GM23248 (cell line): ENCODE measurements at places on chromosomes 2 and 18. TPM values are rescaled to one million over a fixed set of nuclear protein-coding genes. Genes with fewer than 3 reads are reported as not detected.

DNA sequence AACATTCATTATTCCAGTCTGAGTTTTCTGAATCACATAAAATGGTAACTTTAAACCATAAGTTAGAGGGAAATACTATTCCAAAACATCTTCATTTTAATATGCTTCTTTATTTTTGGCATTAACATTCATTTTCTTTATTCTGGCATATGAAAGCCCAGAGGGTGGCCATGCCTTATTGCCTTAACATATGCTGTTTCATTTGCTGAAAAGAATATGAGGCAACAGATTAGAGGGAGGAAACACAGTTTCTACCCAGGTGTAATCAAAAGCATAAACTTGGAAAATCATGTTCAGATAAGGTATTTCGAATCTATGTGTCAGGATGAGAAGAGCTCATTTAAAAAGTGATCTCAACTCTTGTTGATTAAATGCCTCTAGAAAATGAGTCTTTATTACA is 379.9 kb upstream of the DSEL start:
- H3K4me3 ChIP-seq = no peak overlapping the region
- no peak overlapping the region for H3K27ac ChIP-seq
- H3K4me1 ChIP-seq = no peaks in the 10 kb centered on the region

DNA sequence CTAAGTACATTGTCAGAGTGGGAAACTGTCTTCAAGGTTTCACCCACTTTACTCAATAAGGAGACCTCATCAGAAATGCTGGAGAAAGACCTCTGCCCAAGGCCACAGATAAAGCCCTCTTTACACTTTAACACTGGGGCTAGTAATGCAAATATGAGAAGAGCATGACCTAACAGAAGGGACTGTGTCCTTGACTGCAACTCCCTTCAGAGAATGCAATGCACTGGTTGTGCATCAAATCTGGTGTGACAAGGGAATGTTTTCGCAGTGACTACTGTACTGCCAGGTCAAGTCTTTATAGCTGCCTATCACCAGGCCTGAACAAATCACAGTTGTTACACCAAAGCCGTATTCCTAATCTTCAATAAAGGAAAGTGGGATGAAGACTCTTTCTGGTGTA is 28.6 kb downstream of the CDH19 start:
- no peak for DNase-seq
- no peaks in the 10 kb centered on the region for H3K4me1 ChIP-seq
- H3K27me3 ChIP-seq = no peaks in the 10 kb centered on the region
- H3K36me3 ChIP-seq = no peaks in the 10 kb centered on the region

DNA sequence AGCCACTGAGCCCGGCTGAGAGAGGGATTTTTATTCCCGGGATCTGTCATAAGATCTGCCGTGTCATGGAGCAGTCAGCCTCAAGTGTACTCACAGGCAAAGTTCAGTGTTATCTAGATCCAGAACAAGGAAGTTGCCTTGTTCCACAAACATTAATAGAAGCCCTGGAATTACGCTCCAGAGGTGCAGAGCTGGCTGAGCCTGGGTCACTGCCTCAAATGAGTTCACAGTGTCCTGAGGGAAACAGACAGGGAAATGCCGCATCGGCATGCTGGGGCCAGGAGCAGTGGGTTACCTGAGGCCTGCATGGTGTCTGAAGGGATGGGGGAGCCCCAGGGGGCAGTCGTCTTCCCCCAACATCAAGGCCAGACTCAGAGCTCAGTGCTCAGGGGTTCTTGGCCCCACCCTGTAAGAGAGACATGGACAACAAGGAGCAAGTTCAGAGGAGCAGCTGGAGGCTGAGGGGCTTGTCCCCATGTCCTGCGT is 42.7 kb upstream of the ODC1 start:
- H3K36me3 ChIP-seq = no peaks in the 10 kb centered on the region
- no peak for DNase-seq
- H3K27me3 ChIP-seq = 0 out of 2 replicates have a peak, but pooled peaks cover 17% of the 10 kb centered on the region
- no peak overlapping the region for H3K4me3 ChIP-seq

DNA sequence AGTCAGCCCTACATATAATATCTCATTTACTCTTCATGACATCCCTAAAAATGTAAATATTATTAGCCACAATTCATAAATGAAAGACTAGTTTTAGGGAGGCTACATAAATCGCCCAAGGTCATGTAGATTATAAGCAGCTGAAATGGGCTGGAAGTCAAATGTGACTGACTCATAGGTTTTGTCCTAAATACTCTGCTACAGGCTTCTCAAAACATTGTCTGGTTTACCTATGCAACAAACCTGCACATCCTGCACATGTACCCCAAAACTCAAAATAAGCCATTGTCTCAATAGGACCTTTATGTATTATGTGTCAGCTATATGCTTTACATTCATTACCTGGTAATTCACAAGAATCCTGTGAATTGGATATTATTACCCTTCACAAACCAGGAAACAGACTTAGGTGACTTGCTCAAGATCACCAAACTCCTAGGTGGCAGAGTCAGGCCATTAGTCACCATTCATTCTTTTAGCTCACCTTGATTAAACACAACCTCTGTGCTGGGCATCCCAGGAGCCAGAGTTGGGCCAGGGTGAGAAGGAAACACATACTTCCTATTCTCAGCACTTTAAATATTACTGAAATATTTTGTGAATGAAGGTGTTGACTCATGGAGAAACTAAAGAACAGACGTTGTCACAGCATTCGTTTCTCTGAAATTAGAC is 69.4 kb upstream of the CPO start:
- H3K27me3 ChIP-seq = no peaks in the 10 kb centered on the region
- no peaks in the 10 kb centered on the region for H3K36me3 ChIP-seq
- no peak overlapping the region for H3K27ac ChIP-seq
- no peaks in the 10 kb centered on the region for H3K4me1 ChIP-seq

DNA sequence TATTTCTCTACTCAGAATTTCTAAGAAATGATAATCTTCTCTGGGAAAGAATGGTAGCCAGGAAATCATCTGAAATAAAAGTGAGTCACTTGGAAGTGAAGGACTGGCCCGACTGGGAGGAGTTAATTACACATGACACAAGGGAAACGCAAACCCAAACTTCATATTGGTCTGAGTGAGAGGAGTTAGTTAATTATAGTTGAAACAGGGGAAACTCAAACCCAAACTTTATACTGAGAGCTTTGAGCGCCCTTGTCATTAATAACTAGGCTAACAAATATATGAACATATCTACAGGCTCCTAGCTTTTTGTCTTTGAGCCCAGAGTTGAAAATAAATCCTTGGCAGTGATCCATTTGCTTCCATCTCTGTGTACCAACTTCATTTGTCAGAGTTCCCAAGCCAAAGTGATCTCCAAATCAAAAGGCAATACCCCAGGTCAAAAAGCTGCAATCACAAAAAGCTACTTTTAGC is 187.8 kb upstream of the COL3A1 start:
- DNase-seq = peak; percentile 93
- peak overlapping the region; percentile 57 for H3K4me3 ChIP-seq

DNA sequence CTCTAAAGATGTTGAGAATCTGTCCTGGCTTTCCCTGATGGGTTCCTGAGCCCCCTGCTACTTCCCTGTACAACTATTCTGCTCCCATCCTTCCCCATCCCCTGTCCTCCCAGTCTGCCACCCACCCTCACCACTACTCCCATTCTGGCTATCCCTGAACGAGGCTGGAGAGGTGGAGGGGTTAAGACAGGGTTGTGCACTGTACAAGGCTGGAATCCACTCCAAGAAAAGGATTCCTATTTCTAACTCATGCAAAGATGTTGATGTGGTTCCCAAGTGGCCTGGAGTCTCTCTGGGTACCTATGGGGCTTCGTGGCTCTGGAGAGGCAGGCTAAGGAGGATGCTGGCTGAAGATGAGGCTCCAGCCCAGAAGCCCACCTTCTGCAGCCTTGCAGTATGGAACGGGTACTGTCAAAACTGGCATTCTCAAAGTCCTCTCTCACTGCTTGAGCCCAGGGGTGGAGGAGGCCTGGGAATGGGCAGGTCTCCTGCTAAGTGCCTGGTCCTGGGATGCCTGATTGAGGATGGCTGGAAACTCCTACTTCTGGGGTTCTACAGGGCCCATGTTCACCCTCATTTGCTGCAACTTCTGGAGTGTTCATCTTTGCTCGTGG is 1.3 kb upstream of the FEV start:
- H3K27me3 ChIP-seq = peaks cover 98% of the 10 kb centered on the region
- no peak overlapping the region for H3K27ac ChIP-seq
- no peaks in the 10 kb centered on the region for H3K36me3 ChIP-seq
- H3K4me1 ChIP-seq = no peaks in the 10 kb centered on the region

GRCh38 chr2:170770008-170770605 is at the start of gene ERICH2:
ERICH2 (plus strand) TSS chr2:170770378; CDS start chr2:170770682, 304 bp downstream.
- H3K4me3 ChIP-seq = peak within 1 kb of the TSS; percentile 91
- peaks cover 8% of the 10 kb centered on the region; the same call in 1 of the 2 replicates for H3K27me3 ChIP-seq
- no peaks in the 10 kb centered on the region for H3K36me3 ChIP-seq
- peak; percentile 76 for DNase-seq

- H3K36me3 ChIP-seq = no peaks in the 10 kb centered on the region
- peak; percentile 57 for DNase-seq
- peaks cover 25% of the 10 kb centered on the region for H3K4me1 ChIP-seq
- H3K27ac ChIP-seq = no peak overlapping the region
- H3K27me3 ChIP-seq = no peaks in the 10 kb centered on the region
Measured at GRCh38 chr2:174158003-174158402, 90.3 kb downstream of the OLA1 start.

DNA sequence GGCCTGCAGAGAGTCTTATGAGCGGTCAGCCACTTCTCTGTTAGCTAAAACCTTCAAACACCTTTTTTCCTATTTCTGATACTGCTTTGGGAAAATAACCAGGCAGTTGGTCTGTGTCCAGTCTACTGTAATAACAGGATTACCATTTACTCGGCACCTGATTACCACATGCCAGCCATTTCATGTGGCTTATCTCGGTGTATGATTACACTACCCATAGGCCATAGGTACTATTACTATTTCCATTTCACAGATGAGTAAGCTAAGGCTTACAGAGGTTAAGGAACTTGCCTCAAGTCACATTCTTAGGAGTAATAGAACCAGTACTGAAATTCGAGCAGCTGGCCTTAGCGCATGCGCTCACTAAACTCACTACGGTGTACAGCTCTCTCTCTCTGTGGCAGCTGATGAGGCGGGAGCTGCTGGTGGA is 147.2 kb upstream of the L3MBTL4 start:
- no peaks in the 10 kb centered on the region for H3K36me3 ChIP-seq
- DNase-seq = no peak
- no peak overlapping the region for H3K27ac ChIP-seq

GRCh38 chr2:5691985-5692529 is at the start of gene SOX11:
SOX11 (plus strand) TSS chr2:5692384; CDS start chr2:5692722, 338 bp downstream.
- peak; percentile 72 for DNase-seq
- no peak within 1 kb of the TSS for H3K27ac ChIP-seq
- H3K27me3 ChIP-seq = peaks cover 44% of the 10 kb centered on the region
- no peaks in the 10 kb centered on the region for H3K4me1 ChIP-seq
- no peaks in the 10 kb centered on the region for H3K36me3 ChIP-seq

GRCh38 chr18:54806526-54806925 is 21.8 kb upstream of the RAB27B start:
- no peaks in the 10 kb centered on the region for H3K27me3 ChIP-seq
- no peaks in the 10 kb centered on the region for H3K36me3 ChIP-seq
- H3K27ac ChIP-seq = no peak overlapping the region
- DNase-seq = peak; percentile 34
- no peak overlapping the region for H3K4me3 ChIP-seq
- H3K4me1 ChIP-seq = peaks cover 18% of the 10 kb centered on the region

DNA sequence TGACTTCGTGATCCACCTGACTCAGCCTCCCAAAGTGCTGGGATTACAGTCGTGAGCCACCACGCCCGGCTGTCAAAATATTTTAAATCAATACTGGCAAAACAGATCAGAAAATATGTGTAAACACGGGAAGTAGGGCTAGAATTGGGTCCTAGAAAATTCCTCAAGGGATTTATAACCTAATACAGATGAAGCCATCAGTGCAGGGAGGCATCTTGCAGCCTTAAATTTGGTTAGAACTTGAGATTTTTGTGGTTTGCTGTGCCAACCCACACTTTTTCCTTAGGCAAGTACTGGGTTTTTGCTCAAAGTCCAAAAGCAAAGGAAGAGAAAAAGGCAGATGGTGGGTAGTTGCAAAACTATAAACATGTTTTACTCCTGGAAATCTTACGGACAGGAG is 33.7 kb upstream of the NFE2L2 start:
- no peaks in the 10 kb centered on the region for H3K27me3 ChIP-seq
- H3K4me1 ChIP-seq = peaks cover 14% of the 10 kb centered on the region
- DNase-seq = peak; percentile 44
- no peaks in the 10 kb centered on the region for H3K36me3 ChIP-seq
- H3K4me3 ChIP-seq = no peak overlapping the region

DNA sequence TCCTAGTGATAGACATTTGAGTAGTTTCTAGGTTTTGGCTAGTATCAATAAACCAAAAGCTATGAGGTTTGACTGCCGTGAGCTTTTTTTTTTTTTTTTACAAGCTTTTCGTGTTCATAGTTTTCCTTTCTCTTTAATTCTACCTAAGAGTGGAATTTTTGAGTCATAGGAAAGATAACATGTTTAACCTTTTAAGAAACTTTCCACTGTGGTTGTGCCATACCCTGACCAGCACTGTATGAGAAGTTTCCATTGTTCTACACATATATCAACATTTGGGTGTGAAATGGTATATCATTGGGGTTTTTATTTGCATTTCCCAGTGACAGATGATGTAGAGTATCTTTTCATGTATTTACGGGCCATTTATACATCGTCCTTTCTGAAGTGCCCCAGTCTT is 31.7 kb downstream of the UBE2F start:
- H3K4me3 ChIP-seq = no peak overlapping the region
- DNase-seq = peak; percentile 23
- peaks cover 10% of the 10 kb centered on the region for H3K4me1 ChIP-seq
- no peak overlapping the region for H3K27ac ChIP-seq
- no peaks in the 10 kb centered on the region for H3K27me3 ChIP-seq
- 0 out of 2 replicates have a peak, but pooled peaks cover 3% of the 10 kb centered on the region for H3K36me3 ChIP-seq

DNA sequence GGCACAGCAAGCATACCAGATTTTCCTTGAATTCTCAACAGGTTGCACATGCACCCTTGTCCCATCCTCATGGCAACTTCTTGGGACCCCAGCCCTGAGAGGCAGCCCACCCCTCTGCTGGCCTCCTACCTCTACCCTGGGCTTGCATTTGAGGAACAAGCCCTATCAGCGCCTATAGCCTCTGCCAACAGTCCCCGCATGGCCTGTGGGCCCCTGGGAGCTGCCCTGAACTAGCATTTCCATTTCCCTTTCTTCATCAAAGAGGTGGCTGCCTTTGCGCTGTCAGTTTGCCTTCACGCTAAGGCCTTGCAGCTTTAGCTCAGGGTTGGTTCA is 5.4 kb upstream of the ZAP70 start:
- no peaks in the 10 kb centered on the region for H3K36me3 ChIP-seq
- H3K4me1 ChIP-seq = no peaks in the 10 kb centered on the region
- no peak for DNase-seq
- H3K4me3 ChIP-seq = no peak overlapping the region
- H3K27me3 ChIP-seq = no peaks in the 10 kb centered on the region

- H3K4me3 ChIP-seq = no peak overlapping the region
- peaks cover 91% of the 10 kb centered on the region for H3K27me3 ChIP-seq
- no peaks in the 10 kb centered on the region for H3K4me1 ChIP-seq
- DNase-seq = no peak
Measured at GRCh38 chr2:240179941-240180666, 39.6 kb upstream of the OTOS start.

The SULT1C2 gene
- not detected in 2 replicates for total RNA-seq

The POLR1B gene
- total RNA-seq = 9.2 and 16.5 TPM in 2 replicates

The CFC1 gene
- total RNA-seq = not detected in 2 replicates

The NYAP2 gene
- total RNA-seq = not detected in 2 replicates

The TBR1 gene
- total RNA-seq = 0.97 TPM in 1 of 2 replicates, not detected in the other

The CAPN14 gene
- 0.11 TPM in 1 of 2 replicates, not detected in the other for total RNA-seq

The DCC gene
- not detected in 2 replicates for total RNA-seq

The TDRD15 gene
- total RNA-seq = not detected in 2 replicates

The FLACC1 gene
- 0.38 and 2.3 TPM in 2 replicates for total RNA-seq
